ENCODE measurements at places on chromosomes 13 and 19. TPM values are rescaled to one million over a fixed set of nuclear protein-coding genes. Genes with fewer than 3 reads are reported as not detected.

Gene ZNF578
- 4.2 TPM for polyA plus RNA-seq

Gene CCNE1
- 4.8 TPM for polyA plus RNA-seq

Gene MYO16
- polyA plus RNA-seq: 1.8 TPM

Gene LGI4
- polyA plus RNA-seq: 3.0 TPM

GRCh38 chr13:29587645-29588044 lies 7.8 kb downstream of the SLC7A1 start:
- DNase-seq: no peak

- DNase-seq: no peak
Observed at GRCh38 chr13:60590800-60591747, 194.1 kb downstream of the TDRD3 start.
